ENCODE measurements at places on chromosomes 3 and 15. TPM values are rescaled to one million over a fixed set of nuclear protein-coding genes. Genes with fewer than 3 reads are reported as not detected.

The RBMS3 gene
- 69.4 TPM for total RNA-seq

The SKOR1 gene
- total RNA-seq, result 0.45 TPM

The GUCA1C gene
- not detected for total RNA-seq

DNA sequence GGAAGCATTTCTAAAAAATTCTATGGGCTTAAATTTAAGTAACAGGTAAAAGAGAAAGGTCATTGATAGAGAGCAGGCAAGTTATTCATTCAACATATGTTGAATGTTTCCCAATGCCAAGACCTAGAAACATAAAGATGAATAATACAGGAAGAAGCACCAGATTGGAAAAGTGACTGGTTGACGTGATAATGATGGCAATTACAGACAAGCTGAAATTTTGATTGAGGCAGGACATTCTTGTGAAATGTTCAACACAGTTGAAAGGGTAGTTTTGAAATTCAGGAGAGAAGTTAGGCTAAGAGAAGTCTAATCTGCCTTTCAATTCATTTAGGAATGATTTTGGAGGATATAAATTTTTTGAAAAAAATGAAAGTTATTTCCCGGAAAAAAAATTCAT, 536.3 kb upstream of the NAALADL2 start:
- H3K4me1 ChIP-seq, result no peaks in the 10 kb centered on the region
- no peak for DNase-seq
- no peak overlapping the region for H3K27ac ChIP-seq
- H3K27me3 ChIP-seq, result no peaks in the 10 kb centered on the region
- no peaks in the 10 kb centered on the region for H3K36me3 ChIP-seq

The CLDN1 gene
- total RNA-seq, result 99.3 TPM

- H3K4me1 ChIP-seq, result peaks cover 12% of the 10 kb centered on the region
- H3K36me3 ChIP-seq, result no peaks in the 10 kb centered on the region
- H3K27me3 ChIP-seq, result no peaks in the 10 kb centered on the region
These were observed 32.8 kb upstream of the ST3GAL6 start for GRCh38 chr3:98730338-98730737.

DNA sequence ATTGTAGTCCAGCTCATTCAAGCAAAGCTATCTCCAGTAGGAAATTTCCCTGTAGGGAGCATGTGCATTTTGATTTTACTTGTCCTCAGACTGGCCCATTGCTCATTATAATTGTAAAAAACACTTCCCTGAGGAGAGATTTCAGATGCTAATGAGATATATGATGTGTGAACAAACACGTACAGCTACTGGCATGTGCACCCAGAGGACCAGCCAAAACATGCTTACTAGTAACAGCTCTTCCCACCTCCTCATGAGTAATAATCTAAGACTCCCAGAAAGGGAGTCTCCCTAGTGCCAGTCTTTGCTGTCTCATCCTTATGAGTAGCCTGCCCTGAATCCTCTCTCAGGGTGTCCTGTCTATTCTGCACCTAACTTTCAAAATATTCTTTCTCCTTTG, 43.4 kb downstream of the FBXO22 start:
- no peaks in the 10 kb centered on the region for H3K27me3 ChIP-seq
- no peak for DNase-seq
- H3K27ac ChIP-seq, result no peak overlapping the region
- H3K36me3 ChIP-seq, result no peaks in the 10 kb centered on the region

DNA sequence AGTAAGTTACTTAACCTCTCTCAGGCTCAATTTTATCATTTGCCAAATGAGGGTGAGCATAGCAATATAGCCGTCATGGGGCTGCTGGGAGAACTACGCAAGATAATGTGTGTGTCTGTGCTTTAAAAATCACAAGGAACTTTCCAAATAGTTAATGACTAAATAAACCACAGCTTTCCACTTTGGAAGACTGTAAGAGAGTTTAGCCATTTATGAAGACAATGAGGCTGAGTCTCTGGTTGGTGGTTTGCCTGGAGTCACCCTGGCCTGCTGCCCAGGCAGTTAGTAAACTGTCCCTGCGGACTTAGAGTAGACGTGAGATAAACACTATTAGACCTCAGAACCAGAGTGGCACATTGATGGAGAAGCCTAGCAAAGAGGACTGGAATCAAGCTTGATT, 357.7 kb downstream of the CLSTN2 start:
- no peaks in the 10 kb centered on the region for H3K4me1 ChIP-seq
- H3K36me3 ChIP-seq, result no peaks in the 10 kb centered on the region
- H3K27me3 ChIP-seq, result no peaks in the 10 kb centered on the region
- no peak overlapping the region for H3K27ac ChIP-seq

The GOLGA8J gene
- not detected for total RNA-seq

DNA sequence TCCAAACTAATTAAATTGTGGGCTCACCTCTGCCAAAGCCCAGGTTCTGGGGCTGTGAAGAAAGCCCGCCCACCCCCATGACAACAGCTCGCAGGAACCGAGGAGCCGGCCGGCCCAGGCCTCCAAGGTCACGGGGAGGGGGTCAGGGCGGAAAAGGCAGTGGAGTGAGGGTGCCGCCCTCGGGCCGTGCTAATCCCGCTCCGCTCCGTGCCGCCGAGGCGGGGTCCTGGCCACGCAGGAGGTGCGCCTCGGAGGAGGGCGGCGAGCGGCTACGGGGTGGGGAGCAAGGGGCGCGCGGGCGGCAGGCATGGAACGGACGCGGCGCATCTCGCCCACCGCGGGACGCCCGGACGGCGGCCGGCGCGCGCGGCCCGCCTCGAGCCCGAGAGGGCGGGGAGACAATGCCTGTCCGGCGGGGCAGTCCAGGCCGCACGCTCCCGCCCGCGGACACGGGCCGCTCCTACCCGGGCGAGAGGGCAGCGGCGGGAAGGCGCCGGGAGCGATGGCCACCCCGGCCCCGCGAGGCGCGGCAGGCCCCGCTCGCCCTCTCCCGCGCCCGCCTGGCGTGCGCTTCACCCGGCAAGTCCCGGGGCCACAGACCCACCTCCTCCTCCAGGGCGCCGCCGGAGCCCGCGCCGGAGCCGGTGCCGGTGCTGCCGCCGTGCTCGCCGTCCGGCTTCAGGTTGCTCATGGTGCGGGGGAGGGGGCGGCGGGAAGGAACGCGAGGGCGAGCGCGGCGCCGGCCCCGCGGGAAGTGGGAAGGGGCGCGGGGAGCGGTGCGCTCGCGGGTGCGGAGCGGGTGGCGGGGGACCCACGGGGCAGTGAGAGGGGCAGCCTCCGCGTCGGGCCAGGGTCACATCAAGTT, 528 bp downstream of the RBPMS2 start:
- H3K27me3 ChIP-seq, result no peaks in the 10 kb centered on the region
- no peaks in the 10 kb centered on the region for H3K4me1 ChIP-seq
- no peaks in the 10 kb centered on the region for H3K36me3 ChIP-seq

The FBXO40 gene
- not detected for total RNA-seq

DNA sequence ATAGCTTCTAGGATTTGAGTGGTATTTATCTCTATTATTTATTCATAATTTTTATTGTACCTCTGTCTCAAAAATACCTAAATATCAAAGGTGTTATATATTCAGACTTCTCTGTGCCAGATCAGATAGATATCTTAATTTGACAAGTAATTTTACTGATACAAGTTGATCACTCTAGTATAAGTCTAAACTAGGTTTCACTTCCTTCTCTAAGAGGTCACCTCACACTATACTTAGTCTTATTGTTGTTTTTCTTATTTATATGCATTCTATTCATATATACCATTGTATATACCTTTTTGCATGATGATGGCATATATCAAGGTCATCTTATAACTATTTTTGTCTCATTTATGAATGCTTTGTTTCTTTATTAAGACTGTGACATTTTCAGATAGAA, 26.4 kb upstream of the HGD start:
- no peaks in the 10 kb centered on the region for H3K36me3 ChIP-seq
- no peak overlapping the region for H3K4me3 ChIP-seq
- DNase-seq, result no peak

DNA sequence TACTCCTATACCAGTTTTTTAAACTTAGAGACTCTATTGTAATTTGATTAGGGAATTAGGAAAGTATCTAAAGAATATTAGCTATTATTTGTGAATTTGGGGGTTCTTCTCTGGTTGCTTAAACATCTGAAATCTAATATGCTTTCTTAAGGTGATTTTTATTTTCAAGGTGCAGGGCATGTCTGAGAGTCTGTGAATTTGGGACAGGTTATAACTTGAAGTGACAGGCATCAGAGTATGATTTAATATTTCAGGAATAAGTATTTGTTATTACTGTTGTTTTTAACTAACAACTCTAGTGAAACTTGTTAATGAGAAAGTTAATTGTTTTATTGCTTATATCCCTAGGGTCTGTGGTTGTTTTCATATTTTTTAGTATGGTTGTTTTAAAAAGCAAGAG, 321.6 kb upstream of the EPHA3 start:
- H3K4me1 ChIP-seq, result no peaks in the 10 kb centered on the region
- no peaks in the 10 kb centered on the region for H3K36me3 ChIP-seq
- no peak overlapping the region for H3K27ac ChIP-seq
- no peak for DNase-seq
- H3K27me3 ChIP-seq, result no peaks in the 10 kb centered on the region
- no peak overlapping the region for H3K4me3 ChIP-seq

The SLC28A1 gene
- 0.19 TPM for total RNA-seq

DNA sequence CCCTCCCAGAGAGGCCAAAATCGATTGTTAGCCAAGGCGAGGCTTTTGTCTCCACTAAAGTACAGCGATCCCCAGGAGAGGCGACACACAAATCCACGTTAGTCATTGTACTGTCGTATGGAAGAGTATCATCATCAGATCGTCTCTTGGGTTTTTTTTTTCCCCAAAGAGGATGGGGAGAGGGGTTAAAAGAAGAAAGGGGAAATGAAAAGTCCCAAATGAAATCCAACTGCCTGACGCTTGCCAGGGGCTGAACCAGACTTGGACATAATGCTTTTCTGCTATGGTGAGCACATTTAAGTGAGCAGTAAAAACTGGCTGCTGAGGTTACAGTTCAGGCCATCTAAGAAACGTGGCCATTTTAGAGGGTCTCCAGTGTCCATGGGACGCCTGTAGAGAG, 37.9 kb upstream of the CTSH start:
- no peaks in the 10 kb centered on the region for H3K27me3 ChIP-seq
- H3K27ac ChIP-seq, result no peak overlapping the region
- no peaks in the 10 kb centered on the region for H3K36me3 ChIP-seq

GRCh38 chr3:50300681-50301254, 1.6 kb upstream of the HYAL3 start:
- H3K4me1 ChIP-seq, result peaks cover 48% of the 10 kb centered on the region
- H3K27ac ChIP-seq, result peak overlapping the region; percentile 91
- no peaks in the 10 kb centered on the region for H3K27me3 ChIP-seq
- DNase-seq, result no peak
- H3K4me3 ChIP-seq, result no peak overlapping the region

DNA sequence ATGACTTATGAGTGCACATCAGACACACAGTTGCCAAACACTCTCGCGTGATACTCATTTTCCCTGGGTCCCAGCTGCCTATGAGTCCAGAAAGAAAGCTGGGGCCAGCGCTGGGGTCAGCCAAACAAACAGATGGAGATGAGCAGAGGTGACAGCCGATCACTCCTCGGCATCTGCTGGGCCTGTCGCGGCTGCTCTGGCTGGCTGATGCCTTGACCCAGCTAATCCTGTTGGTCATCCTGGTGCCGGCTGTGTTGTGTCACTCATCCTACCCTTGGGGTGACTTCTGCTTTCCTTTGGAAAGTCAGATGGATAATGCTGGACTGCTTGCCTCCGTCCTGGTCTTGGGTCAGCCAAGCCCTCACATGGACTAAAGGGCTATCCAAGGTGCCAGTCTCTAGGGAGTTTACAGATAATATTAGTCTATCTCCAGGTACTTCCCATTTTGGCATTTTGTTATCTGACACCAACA, 105.3 kb upstream of the PDZRN3 start:
- peak; percentile 68 for DNase-seq
- no peaks in the 10 kb centered on the region for H3K36me3 ChIP-seq

The RLBP1 gene
- total RNA-seq, result not detected

- no peak overlapping the region for H3K27ac ChIP-seq
- H3K36me3 ChIP-seq, result no peaks in the 10 kb centered on the region
- H3K4me1 ChIP-seq, result peaks cover 28% of the 10 kb centered on the region
- peak; percentile 89 for DNase-seq
These were observed 2.9 kb upstream of the USP3 start for GRCh38 chr15:63501256-63502089.

GRCh38 chr3:46871222-46871621, 6.3 kb upstream of the PTH1R start:
- no peaks in the 10 kb centered on the region for H3K27me3 ChIP-seq
- H3K36me3 ChIP-seq, result no peaks in the 10 kb centered on the region
- DNase-seq, result no peak
- H3K4me3 ChIP-seq, result no peak overlapping the region
- peaks cover 14% of the 10 kb centered on the region for H3K4me1 ChIP-seq
- no peak overlapping the region for H3K27ac ChIP-seq

- H3K27me3 ChIP-seq, result no peaks in the 10 kb centered on the region
- no peaks in the 10 kb centered on the region for H3K36me3 ChIP-seq
- H3K4me3 ChIP-seq, result no peak overlapping the region
- no peak for DNase-seq
These were observed 142.4 kb upstream of the RGMA start for GRCh38 chr15:93231261-93231925.

DNA sequence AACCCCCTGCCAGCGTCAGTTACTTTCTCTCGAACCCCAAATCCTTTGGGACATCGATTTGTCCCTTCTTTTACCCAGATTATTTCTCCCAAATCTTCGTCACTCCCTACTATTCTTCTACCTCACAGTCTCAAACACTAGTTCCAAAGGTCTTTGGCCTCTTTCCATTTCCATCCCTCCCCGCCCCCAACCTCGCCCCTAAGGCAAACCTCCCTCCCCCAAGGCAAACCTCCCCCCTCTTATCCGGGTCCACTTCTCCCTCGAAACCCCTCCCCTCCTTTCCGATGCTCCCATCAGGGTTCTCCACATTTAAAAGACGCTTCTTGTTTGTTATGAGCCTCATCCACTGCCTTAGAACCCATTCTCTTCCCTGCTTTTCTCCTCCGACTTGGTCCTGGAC, 583 bp downstream of the EAF1 start:
- no peaks in the 10 kb centered on the region for H3K36me3 ChIP-seq
- H3K4me1 ChIP-seq, result peaks cover 8% of the 10 kb centered on the region
- DNase-seq, result no peak
- H3K27me3 ChIP-seq, result no peaks in the 10 kb centered on the region

DNA sequence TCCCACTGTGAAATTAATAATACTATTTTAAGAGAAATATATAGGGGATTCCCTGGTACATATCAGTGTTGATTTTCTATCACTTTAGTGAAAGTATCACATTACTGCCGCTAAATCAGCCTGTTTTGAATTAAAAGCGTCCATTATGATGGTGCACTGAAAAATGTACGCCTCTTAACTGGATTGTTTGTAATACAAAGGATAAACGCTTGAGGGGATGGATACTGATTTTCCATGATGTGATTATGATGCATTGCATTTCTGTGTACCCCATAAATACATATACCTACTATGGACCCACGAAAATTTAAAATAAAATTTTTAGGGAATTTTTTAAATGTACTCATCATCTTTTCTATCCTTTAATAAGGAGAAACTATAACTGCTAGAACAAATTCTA, 478.6 kb downstream of the MAGI1 start:
- DNase-seq, result no peak
- no peaks in the 10 kb centered on the region for H3K27me3 ChIP-seq
- no peaks in the 10 kb centered on the region for H3K36me3 ChIP-seq
- H3K4me3 ChIP-seq, result no peak overlapping the region
- H3K4me1 ChIP-seq, result peaks cover 7% of the 10 kb centered on the region

All from adrenal gland (tissue), 19 donors.